ENCODE measurements at places on chromosomes 16 and 17.

DNA sequence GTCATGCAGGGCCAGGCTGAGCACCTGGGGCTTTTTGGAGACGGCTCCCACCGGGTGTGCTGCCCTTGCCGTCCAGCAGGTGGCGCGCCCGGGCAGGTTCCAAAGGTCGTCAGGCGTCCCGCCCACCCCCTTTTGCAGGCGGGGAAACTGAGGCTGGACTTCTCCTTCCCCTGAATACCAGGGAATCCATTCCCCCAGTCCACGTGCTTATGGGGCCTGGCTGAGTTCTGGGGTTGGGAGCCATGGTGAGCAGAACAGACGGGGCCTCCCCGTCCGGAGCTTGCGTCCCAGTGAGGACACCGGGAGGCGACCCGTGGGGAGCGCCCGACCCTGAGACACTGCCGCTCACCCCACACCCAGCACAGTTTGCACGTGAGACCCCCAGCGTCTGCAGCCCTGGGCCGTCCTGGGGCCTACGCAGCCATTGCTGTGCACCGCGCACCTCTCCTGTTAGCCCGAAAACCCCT is 51.8 kb upstream of the JPH3 start:
- DNase-seq = no peak

DNA sequence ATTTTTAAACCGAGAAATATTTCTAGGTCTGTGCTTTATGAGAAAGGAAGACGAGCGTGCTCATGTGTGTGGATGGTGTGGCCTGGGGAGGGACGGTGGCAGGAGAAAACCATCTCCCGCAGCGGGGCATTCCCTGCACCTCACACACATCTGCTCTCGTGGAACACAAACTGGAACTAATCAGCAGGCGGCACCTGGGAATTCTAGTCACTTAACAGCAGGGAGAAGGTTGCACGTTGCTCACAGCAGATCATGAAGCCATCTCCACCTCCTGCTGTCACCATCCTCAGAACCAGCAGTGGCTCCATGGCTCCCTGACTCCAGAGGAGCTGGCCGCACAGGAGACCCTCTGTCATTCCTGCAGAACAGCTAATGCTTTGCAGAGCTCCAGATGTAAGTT is 35.2 kb downstream of the ADCY9 start:
- no peak for DNase-seq

GRCh38 chr17:34130544-34130943 is 124.5 kb upstream of the CCL2 start:
- DNase-seq = no peak

DNA sequence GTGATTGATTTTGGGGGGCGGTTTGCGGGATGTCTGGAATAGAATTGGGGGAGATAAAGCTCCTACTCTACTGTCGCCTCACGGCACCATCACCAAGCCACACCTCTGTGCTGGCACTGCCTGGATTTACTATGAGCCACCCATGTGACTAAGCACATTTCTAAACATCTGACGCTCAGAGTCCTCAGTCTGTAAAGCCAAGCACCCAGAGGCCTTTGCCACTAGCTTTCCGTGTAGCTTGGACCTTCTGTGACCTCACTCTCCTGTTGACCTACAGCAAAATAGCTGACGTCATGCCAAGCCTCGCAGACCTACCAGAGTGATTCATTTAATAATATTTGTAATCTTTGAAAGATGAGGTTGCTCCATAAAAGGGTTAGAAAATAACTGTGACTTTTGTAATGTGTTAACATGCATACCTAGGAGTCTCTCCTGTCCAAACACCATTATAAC is 38.5 kb upstream of the MYOCD start:
- no peak for DNase-seq

DNA sequence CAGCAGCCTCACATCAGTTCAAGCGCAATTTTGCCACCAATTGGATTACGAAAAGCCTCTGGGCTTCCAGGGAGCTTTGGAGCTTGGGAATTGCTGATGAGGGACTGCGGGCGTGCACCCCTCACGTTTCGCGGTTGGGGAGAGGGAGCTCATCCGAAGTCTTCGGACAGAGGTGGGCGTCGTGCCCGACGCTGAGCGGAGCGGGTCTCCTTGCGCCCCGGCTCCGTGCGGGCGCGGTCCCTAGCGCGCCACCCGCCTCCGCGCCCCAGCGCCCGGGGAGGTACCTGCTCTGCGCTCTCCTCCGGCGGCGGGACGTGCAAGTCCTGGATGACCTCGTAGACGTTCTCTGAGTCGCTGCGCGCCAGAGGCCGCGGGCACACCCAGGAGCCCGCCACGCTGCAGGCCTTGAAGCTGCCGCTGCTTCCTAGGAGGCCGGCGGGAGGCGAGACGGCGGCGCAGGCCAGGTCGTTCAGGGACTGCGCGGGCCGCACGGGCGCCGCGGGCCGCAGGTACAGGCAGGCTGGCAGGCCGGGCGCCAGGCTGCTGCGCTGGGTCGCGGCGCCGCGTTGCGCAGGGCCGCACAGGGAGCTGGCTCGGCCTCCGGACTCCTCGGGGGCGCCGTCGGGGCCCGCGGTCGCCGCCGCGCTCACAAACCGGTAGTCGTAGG is 3.2 kb downstream of the ARHGAP27 start:
- DNase-seq = no peak

GRCh38 chr16:50712560-50712898 is 19.1 kb downstream of the NOD2 start:
- DNase-seq = no peak

- no peak for DNase-seq
These were observed 154.0 kb upstream of the MAF start for GRCh38 chr16:79754501-79754900.

DNA sequence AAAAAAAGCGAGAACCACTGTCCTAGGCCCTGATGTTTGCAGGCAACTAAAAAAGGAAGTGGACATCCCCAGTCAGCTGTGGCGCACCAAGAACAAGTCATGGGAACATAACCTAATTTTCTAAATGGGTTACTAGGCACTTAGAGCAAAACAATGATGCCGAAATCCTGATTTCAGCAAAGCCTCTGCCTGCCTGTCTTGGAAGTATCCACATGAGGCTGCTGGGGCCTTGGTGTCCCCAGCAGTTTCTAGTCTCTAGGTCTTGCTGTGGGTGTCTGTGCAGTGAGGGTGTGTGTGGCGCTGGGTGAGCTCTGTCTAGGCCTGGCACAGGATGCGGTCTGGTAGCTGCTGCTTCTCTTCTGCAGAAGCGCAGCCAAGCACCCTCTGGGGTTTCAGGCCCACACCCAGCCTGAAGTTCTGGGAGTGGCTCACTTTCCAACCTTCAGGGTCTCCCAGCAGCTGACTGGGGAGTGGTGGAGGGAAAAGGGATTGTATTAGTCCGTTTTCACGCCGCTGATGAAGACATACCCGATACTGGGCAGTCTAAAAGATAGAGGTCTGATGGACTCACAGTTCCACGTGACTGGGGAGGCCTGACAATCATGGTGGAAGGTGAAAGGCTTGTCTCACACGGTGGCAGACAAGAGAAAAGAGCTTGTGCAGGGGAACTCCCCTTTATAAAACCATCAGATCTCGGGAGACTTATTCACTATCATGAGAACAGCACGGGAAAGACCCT is 21.1 kb downstream of the STH start:
- DNase-seq = no peak

- no peak for DNase-seq
These were observed 263.5 kb downstream of the SNX29 start for GRCh38 chr16:12240036-12240435.

GRCh38 chr17:43839670-43840108 is 6.7 kb upstream of the MPP3 start:
- DNase-seq = no peak

DNA sequence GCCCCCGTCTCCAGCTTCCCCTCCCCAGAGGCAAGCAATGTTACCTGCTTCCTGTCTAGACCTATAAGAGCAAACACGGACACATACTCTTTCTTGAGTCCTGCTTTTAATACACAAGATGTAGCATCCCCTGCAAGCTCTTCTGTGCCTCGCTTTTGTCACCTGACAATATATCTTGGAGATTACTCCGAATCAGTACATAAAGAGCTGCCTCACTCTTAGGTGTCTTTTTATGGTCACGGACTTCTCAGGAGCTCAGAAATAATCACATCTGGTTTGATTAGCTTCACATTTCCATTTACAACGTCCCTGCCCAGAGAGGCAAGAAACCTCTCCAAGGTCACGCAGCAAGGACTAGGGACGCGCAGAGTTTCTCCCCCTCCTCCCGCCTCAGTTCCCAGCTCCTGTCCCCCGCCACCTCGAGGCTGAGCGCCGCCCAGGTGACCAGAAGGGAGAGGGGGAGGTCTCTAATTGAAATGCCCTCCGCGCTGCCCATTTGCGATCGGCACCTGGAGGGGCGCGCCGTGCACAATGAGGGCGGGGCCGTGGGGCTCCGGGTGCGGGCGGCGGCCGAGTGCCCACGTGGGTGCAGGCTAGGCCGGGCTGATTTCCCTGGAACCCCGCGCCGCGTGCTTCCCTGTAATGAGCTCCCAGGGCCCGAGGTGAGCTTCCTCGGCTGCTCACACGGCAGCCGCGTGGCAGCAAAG is 13.8 kb upstream of the SEZ6 start:
- no peak for DNase-seq

GRCh38 chr16:22692034-22692433 is 121.9 kb upstream of the HS3ST2 start:
- no peak for DNase-seq

DNA sequence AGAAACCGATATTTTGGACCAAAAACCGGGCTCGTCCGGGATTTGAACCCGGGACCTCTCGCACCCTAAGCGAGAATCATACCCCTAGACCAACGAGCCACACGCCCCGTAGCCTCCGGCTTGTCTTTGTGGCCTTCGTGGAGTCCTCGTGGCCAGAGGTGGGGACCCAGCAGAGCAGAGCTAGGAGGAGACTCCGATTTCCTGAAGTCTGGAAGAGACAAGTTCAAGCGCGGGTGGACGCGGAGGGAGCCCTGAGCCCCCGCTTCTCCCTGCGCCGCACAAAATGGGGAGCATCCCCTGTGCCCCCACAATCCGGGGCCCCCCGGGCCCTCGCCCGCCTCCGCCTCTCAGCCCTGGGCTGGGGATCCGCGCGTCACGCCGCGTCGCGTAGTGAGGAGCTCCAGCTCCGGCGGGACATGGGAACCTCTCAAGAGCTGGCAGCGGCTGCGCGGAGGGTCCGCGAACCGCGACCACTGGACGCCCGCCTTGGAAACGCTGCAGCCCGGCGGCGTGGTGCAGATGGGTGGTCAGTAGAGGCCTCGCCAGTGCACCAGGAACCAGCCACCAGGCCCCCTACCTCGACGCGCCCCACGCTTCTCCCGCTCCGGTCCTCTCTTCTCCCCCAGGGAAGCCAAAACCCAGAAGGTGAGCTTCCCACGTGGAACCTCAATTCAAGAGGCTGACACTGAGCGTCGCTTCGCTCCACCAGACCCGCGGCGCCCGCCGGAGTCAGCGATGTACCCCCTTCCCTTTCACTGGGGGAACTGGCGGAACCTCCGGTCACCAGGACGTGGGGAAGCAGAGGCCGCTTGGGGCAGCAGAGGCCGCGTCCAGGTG is 5.2 kb upstream of the OR1F1 start:
- no peak for DNase-seq

- DNase-seq = no peak
These were observed 1417.9 kb upstream of the GOT2 start for GRCh38 chr16:60151987-60152386.

DNA sequence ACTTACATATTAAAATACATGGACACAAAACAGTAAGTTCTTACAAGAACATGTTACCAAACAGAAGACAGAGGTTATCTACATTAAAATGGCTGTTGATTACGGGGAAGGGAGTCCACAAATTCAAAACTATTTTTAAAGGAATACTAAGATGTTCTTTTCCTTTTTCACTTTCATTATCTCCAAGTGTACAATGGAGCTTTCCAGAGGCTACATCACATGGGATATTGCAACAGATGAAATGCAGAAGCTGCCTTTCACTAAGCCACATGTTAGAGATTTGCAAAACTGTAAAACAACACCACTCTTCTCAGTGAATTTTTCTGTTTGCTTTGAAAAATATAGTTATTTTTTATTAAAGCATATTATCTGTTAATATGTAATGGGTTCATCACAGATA is 53.6 kb downstream of the XPO6 start:
- DNase-seq = no peak

DNA sequence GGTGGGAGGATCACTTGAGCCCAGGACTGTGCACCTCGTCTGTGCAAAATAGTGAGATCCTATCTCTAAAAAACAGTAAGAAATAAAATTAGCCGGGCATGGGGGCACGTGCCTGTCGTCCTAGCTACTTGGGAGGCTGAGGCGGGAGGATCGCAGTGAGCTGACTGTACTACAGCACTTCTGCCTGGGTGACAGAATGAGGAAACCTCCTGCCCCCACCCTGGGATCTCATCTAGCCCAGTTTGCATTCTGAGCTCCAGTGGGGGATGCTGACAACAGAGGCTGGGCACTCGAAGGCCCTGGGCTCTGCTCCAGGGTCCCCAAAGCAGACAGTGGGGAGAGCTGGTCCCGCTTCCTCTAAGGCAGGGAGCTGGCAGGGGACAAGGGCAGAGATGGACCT is 7.1 kb downstream of the NAGPA start:
- DNase-seq = no peak

GRCh38 chr16:7581175-7581574 is 248.5 kb downstream of the RBFOX1 start:
- no peak for DNase-seq

DNA sequence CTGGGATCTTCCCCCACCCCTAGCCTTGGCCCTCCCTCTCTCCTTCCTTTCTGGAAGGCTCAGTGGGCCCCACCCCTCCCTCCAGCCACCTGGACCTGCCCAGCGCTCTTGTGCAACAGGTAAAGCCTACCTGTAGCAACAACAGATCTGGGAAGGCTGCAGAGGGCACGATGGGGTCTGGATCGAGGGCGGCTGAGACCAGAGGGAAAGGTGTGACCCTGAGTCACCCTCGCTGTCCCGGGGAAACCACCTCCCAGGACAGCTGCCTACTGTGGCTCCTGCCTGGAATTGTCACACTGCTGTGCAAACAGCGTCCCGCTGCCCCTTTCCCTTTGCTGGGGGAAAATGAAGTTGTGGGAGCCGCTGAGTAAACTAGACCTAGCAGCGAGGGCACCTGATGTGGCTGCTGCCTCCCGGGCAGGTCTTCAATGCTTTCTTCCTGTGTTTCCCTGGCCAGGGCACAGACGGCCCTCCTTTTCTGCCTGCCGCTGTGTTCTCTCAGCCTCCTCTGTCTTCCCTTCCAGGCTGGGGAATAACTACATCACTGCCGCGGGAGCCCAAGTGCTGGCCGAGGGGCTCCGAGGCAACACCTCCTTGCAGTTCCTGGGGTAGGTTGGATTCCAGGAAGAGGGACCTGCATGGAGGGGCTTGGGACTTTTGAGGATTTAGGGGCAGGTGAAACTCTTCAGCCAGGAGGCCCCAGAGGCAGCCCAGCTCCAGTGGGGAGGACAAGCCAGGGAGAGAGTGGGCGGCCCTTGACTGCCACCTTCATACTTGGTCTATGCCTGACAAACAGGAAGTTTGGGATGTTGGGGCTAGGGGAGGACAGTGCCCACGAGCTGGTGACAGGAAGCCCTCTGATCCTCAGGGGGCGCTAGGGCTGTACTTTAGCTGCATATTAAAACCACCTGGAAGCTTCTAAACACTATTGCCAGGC is 22.2 kb upstream of the CYLD start:
- DNase-seq = no peak

DNA sequence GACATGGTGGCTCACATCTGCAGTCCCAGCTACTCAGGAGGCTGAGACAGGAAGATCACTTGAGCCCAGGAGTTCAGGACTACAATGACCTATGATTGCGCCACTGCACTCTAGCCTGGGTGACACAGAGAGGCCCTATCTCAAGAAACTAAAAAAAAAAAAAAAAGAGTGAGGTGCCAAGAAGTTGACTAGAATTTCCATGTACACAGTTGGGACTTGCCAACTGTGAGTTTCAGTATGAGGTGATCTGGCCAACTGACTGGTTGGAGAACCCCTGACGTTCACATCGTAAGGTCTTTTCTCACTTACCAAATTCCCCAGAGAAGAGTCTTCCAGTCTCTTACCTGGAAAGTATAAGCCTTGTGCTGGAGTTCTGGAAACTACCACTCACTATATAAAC is 3.1 kb upstream of the MED11 start:
- DNase-seq = no peak

Data from renal cortex interstitium (tissue), 15 donors.